ENCODE measurements at places on chromosomes 12 and 14. TPM values are rescaled to one million over a fixed set of nuclear protein-coding genes. Genes with fewer than 3 reads are reported as not detected.

Gene CACNA1C
- 32.0 TPM for polyA plus RNA-seq

Gene PRB2
- polyA plus RNA-seq, result 1.3 TPM

GRCh38 chr12:13071305-13072280, 27.4 kb downstream of the FAM234B start:
- DNase-seq, result no peak
- no peaks in the 10 kb centered on the region for H3K27me3 ChIP-seq
- no peak overlapping the region for H3K4me3 ChIP-seq
- no peak overlapping the region for H3K27ac ChIP-seq

Gene ADAM21
- 15.6 TPM for polyA plus RNA-seq

- H3K27me3 ChIP-seq, result no peaks in the 10 kb centered on the region
- DNase-seq, result peak; percentile 81
- H3K36me3 ChIP-seq, result no peaks in the 10 kb centered on the region
These were observed 1.3 kb downstream of the ZC3H10 start for GRCh38 chr12:56119361-56119796.

- H3K27me3 ChIP-seq, result no peaks in the 10 kb centered on the region
- H3K4me1 ChIP-seq, result no peaks in the 10 kb centered on the region
- no peak overlapping the region for H3K4me3 ChIP-seq
These were observed 92.6 kb downstream of the RPS29 start for GRCh38 chr14:49493557-49493956.

GRCh38 chr12:48991247-48992050, 7.7 kb downstream of the DDN start:
- no peak for DNase-seq
- H3K4me3 ChIP-seq, result no peak overlapping the region
- H3K27ac ChIP-seq, result no peak overlapping the region
- no peaks in the 10 kb centered on the region for H3K36me3 ChIP-seq

DNA sequence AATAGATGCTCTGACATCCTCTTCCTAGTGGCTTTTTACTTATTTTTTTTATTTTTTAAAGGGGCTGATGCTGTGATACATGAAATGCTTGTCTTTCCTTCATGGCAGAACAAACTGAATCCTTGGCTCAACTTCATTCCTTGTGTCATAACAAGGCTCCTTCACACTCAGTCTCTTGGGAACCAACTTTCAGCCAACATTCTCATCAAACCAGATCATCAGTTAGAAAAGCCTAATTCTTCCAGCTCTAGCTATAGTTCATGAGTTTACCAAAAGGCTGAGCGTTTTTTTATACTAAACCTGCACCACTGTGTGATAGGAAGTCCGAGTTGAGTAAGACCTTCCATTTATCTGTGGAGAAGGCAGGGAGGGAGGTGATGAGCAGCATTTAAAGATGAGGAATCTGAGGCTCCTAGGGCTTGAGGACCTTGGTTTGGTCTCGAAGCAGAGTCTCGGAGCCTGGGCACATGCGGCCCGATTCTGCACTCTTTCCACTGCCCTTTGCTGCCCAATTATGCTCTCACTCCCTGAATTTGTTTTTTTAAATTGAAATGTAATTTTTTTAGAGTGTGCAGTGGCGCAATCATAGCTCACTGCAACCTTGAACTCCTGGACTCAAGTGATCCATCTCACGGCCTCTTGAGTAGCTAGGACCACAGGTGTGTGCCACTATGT, 8.2 kb downstream of the GPRC5D start:
- H3K4me3 ChIP-seq, result no peak overlapping the region
- no peaks in the 10 kb centered on the region for H3K4me1 ChIP-seq
- H3K27me3 ChIP-seq, result no peaks in the 10 kb centered on the region
- no peaks in the 10 kb centered on the region for H3K36me3 ChIP-seq
- no peak for DNase-seq

Gene CDKN3
- 398 TPM for polyA plus RNA-seq

Gene KRT75
- polyA plus RNA-seq, result not detected

Gene PROX2
- 0.08 TPM for polyA plus RNA-seq

GRCh38 chr12:100842156-100842555, 47.6 kb downstream of the ANO4 start:
- no peaks in the 10 kb centered on the region for H3K4me1 ChIP-seq
- no peak overlapping the region for H3K4me3 ChIP-seq
- no peak overlapping the region for H3K27ac ChIP-seq
- no peaks in the 10 kb centered on the region for H3K27me3 ChIP-seq
- H3K36me3 ChIP-seq, result no peaks in the 10 kb centered on the region
